ENCODE measurements at places on chromosomes 2 and 18. TPM values are rescaled to one million over a fixed set of nuclear protein-coding genes. Genes with fewer than 3 reads are reported as not detected.
A peak's percentile ranks its signal among the peaks of the same experiment; 100 is the strongest.

The ANTXR1 gene
- total RNA-seq = 29.6 TPM

The ASPRV1 gene
- total RNA-seq = 0.68 TPM

The HOXD9 gene
- not detected for total RNA-seq

GRCh38 chr2:236628256-236628901 lies 58.8 kb downstream of the ACKR3 start:
- no peaks in the 10 kb centered on the region for H3K36me3 ChIP-seq
- no peak for DNase-seq
- H3K4me3 ChIP-seq = no peak overlapping the region
- no peaks in the 10 kb centered on the region for H3K27me3 ChIP-seq

GRCh38 chr2:201790291-201790690 lies 9.6 kb upstream of the ALS2 start:
- no peaks in the 10 kb centered on the region for H3K36me3 ChIP-seq
- no peaks in the 10 kb centered on the region for H3K4me1 ChIP-seq
- DNase-seq = no peak
- no peak overlapping the region for H3K4me3 ChIP-seq
- no peak overlapping the region for H3K27ac ChIP-seq

GRCh38 chr2:107511970-107512789 lies 314.5 kb upstream of the RGPD4 start:
- no peaks in the 10 kb centered on the region for H3K27me3 ChIP-seq
- no peaks in the 10 kb centered on the region for H3K36me3 ChIP-seq
- H3K4me3 ChIP-seq = no peak overlapping the region
- no peaks in the 10 kb centered on the region for H3K4me1 ChIP-seq
- H3K27ac ChIP-seq = no peak overlapping the region
- no peak for DNase-seq

GRCh38 chr2:46308629-46309028 lies 11.4 kb downstream of the EPAS1 start:
- no peaks in the 10 kb centered on the region for H3K27me3 ChIP-seq
- peaks cover 64% of the 10 kb centered on the region for H3K4me1 ChIP-seq
- H3K36me3 ChIP-seq = no peaks in the 10 kb centered on the region
- peak overlapping the region; percentile 86 for H3K27ac ChIP-seq
- H3K4me3 ChIP-seq = no peak overlapping the region
